ENCODE measurements at places on chromosomes 5 and 9.

GRCh38 chr9:128729766-128730517, 6.0 kb upstream of the ZDHHC12 start:
- no peak for DNase-seq

DNA sequence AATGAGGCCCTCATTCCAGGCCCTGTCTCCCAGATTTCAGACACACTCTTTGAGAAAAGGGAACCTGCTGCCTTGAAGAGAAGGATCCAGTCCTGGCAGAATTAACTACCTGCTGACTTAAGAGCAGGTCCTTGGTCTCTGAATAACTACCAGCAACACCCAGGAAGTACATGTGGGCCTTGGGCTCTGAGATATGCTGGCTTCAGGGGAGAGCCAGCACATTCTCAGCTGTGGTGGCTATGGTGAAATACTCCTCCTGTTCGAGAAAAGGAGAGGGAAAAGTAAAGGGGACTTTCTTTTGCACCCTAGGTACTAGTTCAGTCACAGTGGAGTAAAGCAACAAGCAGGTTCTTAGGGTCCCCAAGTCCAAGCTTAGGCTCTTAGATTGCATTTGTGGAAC, 120.0 kb downstream of the HMHB1 start:
- no peak for DNase-seq

DNA sequence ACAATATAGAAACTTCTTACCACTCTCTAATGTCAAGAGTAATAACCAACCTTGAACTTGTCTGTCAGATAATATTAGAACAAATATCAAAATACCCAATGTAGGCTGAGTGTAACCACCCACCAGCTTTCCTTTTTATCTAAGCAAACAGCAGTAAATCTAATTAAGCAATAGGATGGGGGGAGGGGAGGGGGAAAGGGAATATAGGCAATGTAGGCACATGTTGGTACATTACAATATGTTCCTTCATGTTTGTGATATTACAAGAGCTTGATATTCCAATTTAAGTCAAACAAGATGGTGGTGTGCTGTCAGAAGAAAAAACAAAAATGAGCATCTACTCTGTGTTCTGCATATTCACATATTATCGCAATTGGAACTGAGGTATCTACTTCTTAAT, 158.2 kb downstream of the DENND1A start:
- DNase-seq = no peak

GRCh38 chr5:133334796-133335639, 277.3 kb downstream of the FSTL4 start:
- no peak for DNase-seq

- no peak for DNase-seq
These were observed 305.0 kb upstream of the MEF2C start for GRCh38 chr5:89187883-89188465.

GRCh38 chr5:50647726-50648125, 18.7 kb upstream of the PARP8 start:
- DNase-seq = no peak

DNA sequence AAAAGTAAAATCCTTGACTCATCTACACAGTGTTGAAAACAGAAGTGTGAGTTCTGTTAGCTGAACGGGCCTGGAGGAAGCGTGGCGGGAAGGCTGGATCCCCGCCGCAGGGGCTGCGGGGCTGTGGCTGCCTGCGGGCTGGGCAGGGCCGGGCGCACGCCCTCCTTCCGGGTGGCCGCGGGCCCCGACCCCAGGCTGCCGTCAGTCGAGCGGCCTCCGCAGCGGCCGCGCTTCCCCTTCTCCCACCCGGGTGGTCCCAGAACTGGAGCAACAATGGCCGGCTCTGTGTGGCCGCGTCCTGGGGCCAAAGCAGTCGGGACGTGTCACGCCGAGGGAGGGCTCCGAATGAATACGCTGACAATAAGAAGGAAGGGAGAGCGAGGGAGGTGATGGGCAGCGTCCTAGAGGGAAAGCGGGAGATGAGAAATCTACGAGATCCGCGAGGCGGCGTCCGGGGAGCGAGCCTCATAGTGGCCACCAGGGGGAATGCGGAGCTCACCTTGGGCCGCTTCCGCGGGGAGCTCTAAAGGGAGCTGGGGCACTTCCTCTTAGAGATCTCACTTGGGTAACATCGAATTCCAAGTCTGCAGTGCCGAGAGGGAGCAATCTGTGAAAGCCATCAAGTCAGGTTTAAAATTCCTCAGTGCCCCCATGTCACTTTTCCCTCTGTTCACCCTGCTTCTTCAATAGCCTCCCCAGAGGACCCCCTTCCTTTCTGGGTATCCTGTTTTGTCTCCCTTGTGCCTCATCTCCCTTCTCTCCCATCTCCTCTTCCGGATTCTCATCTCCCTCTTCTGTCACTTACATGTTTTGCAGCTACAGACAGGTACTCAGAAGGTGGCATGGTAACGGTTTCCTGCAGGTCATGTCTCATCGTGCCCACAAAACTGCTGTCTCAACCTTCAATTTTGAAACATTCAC, 83.9 kb downstream of the SLC1A3 start:
- peak; percentile 81 for DNase-seq

DNA sequence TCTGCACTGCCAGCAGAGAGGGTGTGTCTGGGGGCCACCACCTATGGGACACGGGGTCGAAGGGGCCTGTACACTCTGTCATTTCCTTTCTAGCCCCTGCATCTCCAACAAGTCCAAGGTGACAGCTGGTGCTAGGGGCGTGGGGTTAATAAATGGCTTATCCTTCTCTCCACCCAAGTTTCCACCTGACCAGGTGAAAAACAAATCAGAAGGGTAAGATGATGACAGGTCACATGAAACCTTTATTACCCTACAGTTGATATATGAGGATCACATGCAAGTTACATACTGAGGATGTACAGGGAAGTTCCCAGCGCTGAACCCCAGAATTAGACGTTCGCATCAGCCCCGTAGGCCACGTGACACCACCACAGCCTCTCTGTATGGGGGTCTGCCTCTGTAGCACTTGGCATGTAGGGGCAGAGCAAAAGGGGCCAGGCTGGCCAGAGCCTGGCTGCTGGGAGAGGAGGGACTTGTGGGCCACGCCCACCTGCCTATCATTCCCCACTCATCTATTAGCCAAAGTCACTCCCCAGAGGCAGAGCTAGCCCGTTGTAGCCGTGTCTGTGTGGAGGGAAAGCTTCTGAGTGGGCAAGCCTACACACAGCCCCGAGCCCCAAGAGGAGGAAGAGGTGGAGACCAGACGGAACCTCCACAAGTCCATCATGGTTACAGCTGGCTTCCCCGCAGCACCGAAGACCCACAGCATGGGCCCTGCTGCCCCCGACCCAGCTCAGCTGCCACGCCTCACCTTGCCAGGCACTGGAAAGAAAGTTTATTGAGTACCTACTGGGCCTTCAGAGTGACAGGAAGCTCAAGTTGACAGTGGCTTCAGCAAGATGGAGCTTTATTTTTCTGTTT, 2.2 kb downstream of the TMEM141 start:
- DNase-seq = peak; percentile 35

Data from body of pancreas (tissue), 4 donors.